ENCODE measurements at places on chromosomes 7 and 10.

GRCh38 chr10:21624951-21625350, 90.9 kb downstream of the MLLT10 start:
- DNase-seq: no peak

DNA sequence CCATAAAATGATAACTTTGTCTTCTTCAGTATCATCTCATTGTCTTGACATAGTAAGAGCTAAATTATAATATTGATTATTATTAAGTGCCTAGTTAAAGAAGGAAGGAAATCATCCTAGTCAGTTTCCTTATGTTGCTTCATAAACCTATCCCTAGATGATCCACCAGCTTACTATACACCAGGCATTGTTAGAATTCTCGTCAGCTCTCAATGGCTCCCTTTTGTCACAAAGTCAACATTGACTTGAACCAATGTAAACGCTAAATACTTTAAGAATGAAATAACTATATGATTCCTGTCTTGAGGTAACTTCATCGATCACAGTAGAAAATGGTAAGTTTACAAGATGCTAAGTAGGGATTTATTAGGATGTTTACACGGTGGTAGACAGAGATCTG, 1162.9 kb downstream of the CNTNAP2 start:
- DNase-seq: no peak

DNA sequence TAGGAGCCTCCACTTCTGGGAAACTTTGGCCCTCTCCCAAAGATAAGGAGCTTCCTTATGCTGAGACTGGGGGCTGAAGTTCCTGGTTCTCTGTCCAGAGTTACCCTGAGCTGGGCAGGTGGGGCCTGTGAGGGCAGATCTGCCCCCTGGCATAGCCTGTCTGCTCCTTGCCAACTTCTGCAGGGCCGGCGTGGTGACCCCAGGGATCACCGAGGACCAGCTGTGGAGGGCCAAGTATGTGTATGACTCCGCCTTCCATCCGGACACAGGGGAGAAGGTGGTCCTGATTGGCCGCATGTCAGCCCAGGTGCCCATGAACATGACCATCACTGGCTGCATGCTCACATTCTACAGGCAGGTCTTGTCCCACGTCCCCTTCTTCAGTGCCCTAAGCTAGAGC, 4.3 kb downstream of the SFXN3 start:
- no peak for DNase-seq

- DNase-seq: no peak
Observed at GRCh38 chr10:93412801-93413200, 69.3 kb downstream of the MYOF start.

DNA sequence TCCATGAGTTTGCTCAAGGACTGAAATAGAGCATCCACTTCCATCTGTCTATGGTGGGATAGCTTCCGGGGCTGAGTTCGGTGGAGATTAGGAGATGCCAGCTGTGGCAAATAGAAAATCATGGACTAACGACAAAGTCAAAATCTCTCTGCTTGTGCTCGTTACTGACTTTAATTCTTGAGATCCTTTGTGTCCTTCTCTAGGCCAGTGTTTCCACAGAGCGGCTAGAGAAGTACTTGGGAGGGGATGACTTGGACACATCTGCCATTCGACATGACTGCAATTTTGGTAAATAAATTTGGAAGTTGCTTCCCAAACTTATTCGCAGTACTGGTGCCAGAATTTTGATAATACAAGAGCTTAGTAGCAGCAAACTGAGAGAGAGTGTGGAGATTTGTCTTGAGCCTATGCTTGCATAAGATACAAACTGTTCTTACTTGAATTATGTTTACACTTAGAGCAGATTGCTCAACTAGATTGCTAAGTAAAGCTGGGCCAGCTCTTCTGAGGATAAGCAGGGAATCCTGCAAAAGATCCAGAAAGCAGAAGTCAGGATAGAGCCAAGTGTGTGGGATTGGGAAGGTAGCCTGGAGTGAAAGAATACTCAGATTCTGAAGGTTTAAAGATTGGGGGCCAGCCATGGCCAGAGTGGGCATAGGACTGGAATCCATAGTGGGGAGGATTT, 27.6 kb downstream of the ABCC2 start:
- no peak for DNase-seq

GRCh38 chr10:93904901-93905300, 11.1 kb downstream of the SLC35G1 start:
- DNase-seq: no peak

GRCh38 chr10:114266521-114266920, 27.5 kb downstream of the VWA2 start:
- no peak for DNase-seq

DNA sequence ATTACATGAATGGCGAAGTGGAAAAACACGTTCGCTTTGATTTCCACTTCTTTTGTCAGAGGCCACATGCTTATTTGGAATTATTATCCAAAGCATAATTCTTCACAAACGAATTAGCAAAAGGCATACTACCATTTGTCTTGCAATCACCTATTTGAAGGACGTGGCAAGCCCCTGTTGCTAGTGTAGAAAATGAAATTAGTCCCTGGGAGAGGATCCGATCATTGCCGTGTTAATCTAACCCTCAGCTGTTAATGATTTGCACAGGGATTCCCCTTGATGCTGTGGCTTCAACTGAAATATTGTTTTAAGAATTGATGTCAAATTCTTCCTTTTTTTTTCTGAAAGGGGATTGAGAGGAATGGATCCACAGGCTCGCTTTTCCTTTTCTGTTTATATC, 4.6 kb downstream of the AGMO start:
- DNase-seq: no peak

GRCh38 chr7:80666376-80666775, 27.9 kb downstream of the CD36 start:
- DNase-seq: no peak

GRCh38 chr10:88245974-88246511, 337.1 kb downstream of the RNLS start:
- no peak for DNase-seq

- DNase-seq: no peak
Observed at GRCh38 chr7:41792120-41792519, 89.2 kb upstream of the INHBA start.

- DNase-seq: no peak
Observed at GRCh38 chr7:70919481-70920073, 212.4 kb upstream of the GALNT17 start.

- peak; percentile 53 for DNase-seq
Observed at GRCh38 chr10:97713826-97714400, 383 bp downstream of the MARVELD1 start.

DNA sequence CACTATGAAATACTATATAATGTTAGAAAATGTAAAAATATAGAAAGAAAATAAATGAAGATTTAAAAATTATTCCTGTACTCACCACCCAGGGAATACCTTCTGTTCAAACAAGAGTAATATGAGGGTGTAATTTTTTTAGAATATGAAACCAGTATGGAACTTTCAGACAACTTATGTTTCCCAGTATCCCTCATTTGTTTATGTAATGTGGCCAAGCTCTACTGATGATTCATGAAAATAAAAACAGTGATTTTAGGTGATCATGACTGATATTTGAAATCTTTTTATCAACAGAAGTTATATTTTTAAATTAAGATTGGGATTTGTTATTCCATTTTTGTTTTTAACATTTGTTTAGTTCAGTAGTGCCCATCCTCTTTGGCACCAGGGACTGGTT, 18.8 kb downstream of the SLK start:
- DNase-seq: no peak

DNA sequence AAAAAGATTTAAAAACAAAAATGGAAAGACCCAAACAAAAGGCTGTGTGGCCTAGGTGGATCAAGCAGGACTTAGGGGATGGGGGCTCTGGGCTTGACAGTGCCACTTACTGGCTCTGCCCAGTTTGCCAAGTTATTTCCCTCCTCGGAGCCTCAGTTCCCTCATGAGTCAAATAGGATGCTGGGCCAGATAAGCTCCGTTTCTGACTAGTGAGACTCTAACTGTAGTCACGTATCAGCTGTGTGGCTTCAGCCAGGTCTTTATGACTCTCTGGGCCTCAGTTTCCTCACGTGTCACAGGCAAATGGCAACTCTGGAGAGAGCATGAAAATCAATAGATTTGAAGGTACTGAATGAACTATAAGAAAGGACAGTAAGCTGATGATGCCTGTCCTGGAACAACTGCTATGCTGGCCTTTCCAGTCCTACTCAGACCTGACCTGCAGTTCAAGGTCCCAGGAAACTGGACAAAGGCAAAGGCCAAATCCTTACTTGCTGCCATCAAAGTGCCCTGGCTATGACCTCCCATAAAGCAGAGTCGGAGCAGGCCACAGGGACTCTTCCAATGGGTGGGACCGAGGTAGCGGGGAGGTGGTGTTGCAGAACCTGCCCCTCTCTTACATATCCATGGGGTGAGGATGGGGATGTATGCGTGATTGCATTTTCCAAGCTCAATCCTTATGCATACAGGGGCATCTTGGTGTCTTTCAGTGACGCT, 27.0 kb downstream of the FAM53B start:
- no peak for DNase-seq

DNA sequence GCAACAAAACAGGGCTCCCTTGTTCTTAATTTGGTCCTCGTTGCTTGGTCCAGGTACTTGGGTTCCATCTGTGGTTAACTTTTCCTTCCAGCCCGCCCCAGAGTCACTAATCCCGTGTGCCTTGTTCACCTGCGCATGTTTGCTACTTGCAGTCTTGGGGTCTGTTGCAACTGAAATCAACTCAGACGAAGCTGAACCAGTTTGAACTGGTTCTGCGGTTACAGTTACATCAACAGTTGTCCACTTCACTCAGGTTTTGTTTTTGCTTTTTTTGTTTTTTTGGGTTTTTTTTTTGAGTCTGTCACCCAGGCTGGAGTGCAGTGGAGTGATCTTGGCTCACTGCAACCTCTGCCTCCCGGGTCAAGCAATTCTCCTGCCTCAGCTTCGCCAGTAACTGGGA, 34.7 kb downstream of the TRRAP start:
- no peak for DNase-seq

DNA sequence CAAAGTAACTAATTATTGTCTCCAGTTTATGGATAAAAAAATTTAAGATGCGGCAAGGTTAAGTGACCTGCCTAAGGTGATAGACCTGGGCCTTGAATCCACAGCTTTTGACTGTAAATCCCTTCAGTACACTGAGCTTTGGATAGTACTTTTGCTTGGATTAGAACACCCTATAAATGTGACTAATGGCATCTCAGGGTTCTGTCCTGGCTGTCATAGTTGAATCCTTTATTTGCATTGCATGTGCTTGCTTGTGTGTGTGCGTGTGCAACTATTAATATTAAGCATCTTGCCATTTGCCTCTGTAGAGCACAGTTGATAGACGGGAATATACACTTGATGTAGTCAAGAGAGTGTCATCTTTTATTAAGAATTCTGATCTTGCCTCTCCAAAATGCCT, 228.0 kb downstream of the AUTS2 start:
- no peak for DNase-seq

DNA sequence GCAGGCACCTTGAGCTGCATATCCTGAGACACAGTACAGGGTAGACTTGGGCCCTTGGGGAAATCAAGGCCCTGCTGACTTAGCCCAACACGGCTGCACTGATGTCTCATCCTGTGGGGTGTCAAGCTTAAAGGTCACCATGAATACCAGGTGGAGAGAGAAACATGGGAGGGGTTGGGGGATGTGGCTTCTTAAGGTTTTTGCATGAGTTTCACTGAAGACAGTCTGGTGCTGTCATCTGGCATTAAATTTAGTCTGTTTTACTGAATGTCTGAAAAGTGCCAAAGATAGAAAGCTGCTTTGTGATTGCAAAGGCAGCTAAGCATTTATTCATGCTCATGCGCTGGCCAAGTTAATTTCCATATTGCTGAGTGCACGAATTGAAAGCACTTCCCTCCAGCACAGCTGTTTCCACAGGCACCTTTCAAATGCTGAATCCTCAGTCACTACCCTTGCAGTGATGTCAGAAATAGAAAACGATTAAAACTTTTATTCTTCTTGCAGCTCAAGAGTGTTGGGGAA, 102.1 kb downstream of the OSBPL3 start:
- peak; percentile 33 for DNase-seq

- DNase-seq: peak; percentile 80
Observed at GRCh38 chr10:32256613-32257437, 90.1 kb downstream of the EPC1 start.

DNA sequence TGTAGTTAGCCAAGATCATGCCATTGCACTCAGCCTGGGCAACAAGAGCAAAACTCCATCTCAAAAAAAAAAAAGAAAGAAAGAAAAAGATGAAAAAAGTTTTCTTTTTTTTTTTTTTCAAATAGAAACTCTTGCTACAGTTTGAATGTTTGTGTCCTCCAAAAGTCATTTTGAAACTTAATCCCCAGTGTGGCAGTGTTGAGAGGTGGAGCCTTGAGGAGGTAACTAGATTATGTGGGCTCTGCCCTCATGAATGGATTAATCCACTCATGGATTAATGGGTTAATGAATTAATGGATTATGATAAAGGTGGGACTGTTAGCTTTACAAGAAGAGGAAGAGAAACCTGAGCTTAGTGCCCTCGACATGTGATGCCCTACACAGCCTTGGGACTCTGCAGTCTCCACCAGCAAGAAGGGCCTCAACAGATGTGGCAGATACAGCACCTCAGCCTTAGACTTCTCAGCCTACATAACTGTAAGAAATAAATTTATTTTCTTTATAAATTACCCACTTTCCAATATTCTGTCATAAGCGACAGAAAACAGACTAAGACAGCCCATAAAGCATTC, 25.1 kb downstream of the CPEB3 start:
- no peak for DNase-seq

GRCh38 chr10:50629495-50630122, 5.9 kb upstream of the SGMS1 start:
- DNase-seq: no peak

- DNase-seq: no peak
Observed at GRCh38 chr7:16651396-16652239, 5.6 kb downstream of the BZW2 start.

DNA sequence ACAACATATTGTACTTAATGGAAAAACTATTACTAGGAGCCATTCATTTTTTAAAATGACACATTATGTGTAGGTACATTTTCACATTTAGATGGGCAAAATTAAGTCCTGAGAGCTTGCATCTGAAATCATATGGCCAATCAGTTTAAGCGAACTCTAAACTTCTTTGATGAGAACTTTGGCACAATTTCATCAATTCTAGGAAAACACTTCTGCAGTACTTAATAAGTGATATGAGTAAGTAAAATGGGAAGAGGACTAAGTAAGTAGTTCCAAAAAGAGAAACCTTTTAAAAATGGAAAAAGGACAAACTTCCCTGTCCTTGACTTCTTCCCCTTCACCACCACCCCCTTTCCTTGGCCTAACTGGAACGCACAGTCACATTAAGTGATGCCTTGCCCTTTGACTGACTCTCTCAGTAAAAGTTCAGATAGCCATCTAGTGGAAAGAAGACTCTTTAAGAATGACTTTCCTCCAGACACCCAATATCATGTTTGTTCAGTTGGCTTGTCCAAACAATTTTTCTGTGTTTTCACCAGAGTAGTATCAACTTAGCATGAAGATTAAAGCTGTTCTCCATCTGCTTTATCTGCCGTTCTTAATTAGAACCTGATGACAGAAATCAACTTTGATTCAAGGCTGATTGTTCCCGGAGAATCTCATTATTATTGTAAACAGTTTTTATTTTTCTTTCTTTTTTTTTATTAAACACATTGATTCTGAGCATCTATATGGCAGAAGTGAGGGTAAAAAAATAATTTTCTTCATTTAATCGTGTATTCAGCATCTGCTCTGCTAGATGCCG, 45.1 kb downstream of the CNNM2 start:
- DNase-seq: no peak

- no peak for DNase-seq
Observed at GRCh38 chr10:65377687-65378086, 1548.1 kb upstream of the LRRTM3 start.

GRCh38 chr7:27162561-27163287, 2.6 kb downstream of the HOXA9 start:
- DNase-seq: no peak

Data from CD4-positive, alpha-beta T cell treated with Interleukin-2 at 100 ng/mL for 4 hours (primary cell).